CD4-positive, alpha-beta T cell treated with Interferon gamma for 1 hour (primary cell): ENCODE measurements at places on chromosomes 1 and 21.

DNA sequence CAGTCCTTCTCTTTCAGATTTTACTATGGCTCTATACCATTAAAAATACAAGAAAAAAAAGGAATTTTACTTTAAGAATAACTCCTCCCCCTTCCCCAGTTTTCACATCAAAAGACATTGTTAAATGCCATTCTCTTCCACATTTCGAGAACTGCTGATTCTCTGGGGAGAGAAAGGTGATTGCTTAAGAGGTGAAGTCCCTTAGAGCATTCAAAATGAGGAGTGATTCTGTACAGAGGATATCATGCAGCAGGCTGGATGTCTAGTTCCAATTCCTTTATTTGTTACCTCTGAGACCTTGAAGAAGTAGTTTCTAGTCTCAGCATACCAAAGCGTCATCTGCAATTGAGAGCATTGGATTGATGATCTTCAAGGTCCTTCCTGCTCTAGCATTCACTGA is 46.9 kb downstream of the FMO3 start:
- DNase-seq: no peak

DNA sequence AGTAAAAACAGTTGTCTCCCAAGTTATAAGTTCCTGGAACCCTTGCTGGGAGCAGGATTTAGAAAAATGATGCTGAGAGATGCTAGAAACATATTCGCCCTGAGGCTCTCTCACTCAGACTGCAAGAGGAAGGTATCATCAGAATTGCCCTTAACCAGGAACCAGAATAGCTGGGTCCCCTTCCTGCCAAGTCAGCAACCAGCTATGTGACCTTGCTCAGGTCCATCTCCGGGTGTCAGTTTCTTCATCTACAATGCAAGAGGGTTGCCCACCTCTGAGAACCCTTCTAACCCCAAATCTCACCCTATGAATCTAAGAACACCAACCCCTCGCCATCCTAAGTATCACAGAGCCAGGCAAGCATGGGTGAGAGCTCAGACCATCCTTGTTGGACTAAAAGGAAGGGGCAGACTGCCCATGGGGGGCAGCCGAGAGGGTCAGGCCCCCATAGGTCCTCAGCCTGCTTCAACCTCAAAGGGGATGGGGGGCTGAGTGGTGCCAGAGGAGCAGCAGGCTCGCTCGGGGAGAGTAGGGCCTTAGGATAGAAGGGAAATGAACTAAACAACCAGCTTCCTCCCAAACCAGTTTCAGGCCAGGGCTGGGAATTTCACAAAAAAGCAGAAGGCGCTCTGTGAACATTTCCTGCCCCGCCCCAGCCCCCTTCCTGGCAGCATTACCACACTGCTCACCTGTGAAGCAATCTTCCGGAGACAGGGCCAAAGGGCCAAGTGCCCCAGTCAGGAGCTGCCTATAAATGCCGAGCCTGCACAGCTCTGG is 390 bp upstream of the S100A9 start:
- peak; percentile 62 for DNase-seq

DNA sequence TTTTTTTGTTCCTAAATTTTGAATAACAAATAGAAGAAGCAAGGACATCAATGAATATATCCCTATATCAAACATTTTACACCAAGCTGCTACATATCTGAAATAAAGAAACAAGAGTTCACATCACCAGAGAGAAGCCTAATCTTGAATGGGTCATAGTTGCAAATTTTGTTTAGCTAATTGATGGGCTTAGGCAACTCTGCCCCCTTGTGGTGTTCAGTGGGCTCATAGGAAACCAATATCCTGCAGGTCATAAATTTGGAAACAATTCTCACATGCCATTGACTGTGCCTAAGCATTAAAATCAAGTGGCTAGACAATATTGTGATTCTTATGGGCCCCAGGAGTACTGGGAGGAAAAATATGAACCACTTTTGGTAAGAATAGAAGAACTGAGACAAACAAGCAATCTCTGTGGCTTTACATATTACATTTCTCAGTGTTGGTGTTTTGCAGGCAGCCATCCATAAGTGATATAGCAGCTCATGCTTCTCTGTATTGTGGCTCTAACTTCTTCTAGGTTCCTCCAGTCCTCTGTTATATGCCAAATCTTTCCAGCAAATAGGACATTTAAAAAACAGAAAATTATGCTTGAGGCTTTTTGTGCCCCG is 1262.8 kb upstream of the PRMT6 start:
- no peak for DNase-seq

GRCh38 chr21:42027085-42027821 is 17.1 kb upstream of the ZBTB21 start:
- DNase-seq: no peak

DNA sequence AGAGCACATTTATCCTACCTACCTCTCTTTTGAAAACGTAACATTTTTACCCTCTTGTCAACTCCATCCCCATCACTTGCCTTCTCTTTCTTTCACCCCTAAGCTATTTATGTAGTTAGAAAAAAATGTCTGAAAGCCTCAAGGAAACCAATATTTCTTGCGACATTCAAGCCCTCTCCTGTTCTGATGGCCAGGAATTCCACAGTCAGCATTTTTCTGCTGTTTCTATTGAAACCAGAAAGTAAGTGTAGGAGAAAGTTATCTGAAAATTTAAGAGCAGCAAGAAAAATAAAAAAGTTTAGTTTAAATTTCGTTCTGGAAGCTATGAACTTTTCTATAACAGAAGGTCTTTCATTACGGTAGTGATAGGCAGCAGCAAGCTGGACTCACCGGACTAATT is 247.6 kb upstream of the PBX1 start:
- no peak for DNase-seq

GRCh38 chr21:21668198-21668597 is 670.0 kb downstream of the NCAM2 start:
- no peak for DNase-seq

GRCh38 chr1:198556971-198557370 is 16.5 kb upstream of the ATP6V1G3 start:
- DNase-seq: peak; percentile 79

DNA sequence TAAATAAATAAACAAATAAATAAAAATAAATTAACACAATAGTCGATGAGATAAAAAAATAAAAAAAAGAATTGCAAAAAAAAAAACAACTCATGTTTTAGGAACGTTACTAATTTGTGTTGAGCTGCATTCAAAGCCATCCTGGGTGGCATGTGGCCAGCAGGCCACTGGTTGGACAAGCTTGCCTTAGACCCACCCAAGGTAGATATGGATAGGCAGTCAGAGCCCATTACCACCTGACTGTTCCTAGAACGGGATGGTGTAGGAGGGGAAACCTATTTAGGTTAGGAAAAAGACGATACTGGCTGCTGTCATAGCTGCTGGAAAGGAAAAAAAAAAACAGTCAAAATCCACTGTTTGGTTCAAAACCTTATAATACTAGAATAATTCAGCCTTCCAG is 40.8 kb downstream of the HTR6 start:
- no peak for DNase-seq

DNA sequence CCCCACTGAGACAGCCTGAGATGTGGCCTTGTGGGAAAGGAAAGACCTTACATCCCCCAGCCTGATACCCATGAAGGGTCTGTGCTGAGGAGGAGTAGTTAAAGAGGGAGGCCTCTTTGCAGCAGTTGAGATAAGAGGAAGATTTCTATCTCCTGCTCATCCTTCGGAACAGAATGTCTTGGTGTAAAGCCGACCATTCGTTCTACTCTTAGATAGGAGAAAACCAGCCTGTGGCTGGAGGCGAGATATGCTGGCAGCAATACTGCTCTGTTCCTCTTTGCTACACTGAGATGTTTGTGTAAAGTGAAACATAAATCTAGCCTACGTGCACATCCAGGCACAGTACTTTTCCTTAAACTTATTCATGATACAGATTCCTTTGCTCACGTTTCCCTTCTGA is 1.5 kb upstream of the CCDC27 start:
- DNase-seq: no peak

- DNase-seq: no peak
These were observed 144.1 kb upstream of the ERRFI1 start for GRCh38 chr1:8170059-8170835.

GRCh38 chr1:44151332-44151731 is 9.9 kb upstream of the KLF18 start:
- DNase-seq: no peak

- no peak for DNase-seq
These were observed 33.5 kb downstream of the GPR137B start for GRCh38 chr1:236175642-236176336.

- DNase-seq: no peak
These were observed 1.1 kb upstream of the B3GALT5 start for GRCh38 chr21:39611551-39612190.

DNA sequence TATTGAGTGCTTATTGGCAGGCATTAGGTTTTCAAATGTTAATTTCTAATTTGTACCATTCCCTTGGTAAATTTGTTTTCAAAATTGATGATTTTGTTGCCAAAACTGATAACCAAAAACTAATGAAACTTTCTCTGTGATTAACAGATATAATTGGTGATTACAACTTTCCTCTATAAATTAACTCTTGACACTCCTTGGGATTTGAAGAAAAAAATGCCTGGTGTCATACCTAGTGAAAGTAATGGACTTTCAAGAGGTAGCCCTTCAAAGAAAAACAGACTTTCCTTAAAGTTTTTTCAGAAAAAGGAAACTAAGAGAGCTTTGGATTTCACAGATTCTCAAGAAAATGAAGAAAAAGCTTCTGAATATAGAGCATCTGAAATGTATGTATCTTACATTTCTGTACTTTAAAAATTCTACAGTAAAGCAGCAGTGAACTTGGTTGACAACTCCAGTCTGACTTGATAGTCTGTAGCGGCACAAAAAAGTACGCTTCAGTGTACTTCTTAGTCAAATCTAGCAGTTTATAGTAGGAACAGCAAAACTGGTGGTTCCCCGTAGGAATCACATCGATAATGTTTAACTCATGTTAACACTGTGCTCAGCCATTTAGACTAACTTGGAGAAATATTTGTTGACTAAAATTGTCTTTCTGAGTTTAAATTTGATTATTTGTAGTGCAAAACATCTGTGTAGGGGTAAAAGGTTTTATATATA is 3.0 kb downstream of the USP1 start:
- DNase-seq: no peak

GRCh38 chr1:116451702-116452101 is 78.7 kb downstream of the ATP1A1 start:
- no peak for DNase-seq

- no peak for DNase-seq
These were observed 19.9 kb downstream of the SGIP1 start for GRCh38 chr1:66553846-66554245.

DNA sequence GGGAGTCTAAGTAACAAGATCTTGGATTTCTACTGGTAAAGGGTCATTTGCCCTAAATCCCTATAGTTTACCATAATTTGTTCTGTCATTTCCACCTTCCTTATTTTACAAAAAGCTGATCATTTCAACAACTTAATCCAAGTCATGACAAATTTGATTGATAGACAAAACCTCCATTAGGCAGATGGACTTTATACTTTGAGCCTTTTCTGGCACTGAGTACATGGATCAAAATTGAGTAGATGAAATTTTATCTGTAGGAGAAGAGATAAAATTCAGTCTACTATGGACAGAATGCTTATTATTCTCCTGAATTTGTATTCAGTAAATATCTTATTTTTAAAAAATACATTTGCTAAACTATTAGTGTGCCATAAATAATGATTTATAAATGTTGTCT is 62.6 kb upstream of the NRIP1 start:
- DNase-seq: no peak

- DNase-seq: no peak
These were observed 64.3 kb downstream of the PRKAA2 start for GRCh38 chr1:56709269-56709880.

- no peak for DNase-seq
These were observed 263.6 kb upstream of the USP24 start for GRCh38 chr1:55478742-55479141.

DNA sequence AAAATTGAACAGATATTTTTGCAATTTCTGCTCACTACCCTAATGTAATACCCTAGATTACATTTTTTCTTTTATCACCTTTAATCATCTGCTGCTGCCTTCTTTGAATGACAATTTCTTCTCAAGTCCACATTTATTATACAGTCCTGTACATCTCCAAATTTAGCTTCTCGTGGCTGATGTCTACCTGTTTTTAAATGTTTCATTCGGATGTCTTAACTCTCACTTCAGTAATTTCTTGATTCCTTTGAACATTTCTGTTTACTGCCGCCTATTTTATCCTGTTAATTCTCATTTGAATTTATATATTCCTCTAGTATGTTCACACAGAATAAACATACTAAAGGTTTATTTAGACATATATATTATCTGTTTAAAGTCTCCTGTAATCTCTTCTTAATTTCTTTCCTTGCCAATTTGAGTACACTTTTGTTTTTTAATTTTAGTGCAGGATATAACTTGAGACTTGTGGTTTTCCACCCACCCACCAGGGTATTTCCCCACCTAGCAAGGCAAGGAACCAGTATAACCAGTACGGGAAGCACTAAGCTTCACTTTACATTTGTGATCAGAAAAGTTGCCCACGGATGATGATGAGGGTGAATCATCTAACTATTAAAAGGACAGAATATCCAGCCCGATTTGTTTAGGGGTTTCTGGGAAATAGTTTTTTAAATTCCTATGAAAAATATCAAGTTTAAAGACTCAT is 12.7 kb downstream of the INSL5 start:
- no peak for DNase-seq

GRCh38 chr1:12654004-12654567 is 10.2 kb downstream of the AADACL4 start:
- no peak for DNase-seq

DNA sequence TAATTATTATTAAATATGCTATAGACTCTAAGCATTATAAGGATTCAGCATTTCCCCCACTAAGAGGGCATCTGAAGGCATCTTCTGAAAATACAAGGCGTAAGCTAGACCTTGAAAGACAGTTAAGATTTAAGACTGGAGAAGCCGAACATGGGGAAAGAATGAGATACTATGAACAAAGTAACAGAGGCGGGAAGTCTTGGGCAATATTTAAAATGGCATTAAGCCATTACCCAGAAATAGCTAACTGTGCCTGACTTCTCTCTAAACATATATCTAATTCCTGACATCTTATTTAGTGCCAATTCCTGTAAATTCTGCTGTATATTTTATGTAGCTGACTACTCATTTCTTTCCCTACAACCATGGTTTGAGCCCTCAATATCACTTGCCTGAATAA is 20.9 kb downstream of the DPH5 start:
- no peak for DNase-seq

DNA sequence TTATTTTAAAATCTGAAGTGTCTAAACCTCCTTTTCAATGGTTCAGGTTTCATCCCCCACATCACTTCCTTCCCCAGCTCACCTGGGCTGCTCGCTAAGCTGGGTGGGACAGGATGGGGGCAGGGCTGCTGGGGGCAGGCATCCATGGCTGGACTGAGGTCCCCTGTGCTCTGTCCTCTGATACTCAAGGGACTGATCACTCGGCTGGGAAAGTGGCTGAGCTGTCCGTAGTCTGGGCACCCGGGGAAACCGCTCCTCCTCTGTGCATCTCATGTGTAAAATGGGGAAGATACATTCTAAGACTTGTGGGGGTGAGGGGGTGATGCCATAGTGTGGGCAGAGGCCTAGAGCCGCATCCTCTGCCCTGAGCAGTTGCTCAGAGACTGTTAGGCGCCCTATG is 411.2 kb downstream of the MATN1 start:
- no peak for DNase-seq
